ACHN (cell line): ENCODE measurements at places on chromosomes 7 and 10.

GRCh38 chr10:126042354-126042753 lies 146.0 kb downstream of the FANK1 start:
- DNase-seq, result no peak

DNA sequence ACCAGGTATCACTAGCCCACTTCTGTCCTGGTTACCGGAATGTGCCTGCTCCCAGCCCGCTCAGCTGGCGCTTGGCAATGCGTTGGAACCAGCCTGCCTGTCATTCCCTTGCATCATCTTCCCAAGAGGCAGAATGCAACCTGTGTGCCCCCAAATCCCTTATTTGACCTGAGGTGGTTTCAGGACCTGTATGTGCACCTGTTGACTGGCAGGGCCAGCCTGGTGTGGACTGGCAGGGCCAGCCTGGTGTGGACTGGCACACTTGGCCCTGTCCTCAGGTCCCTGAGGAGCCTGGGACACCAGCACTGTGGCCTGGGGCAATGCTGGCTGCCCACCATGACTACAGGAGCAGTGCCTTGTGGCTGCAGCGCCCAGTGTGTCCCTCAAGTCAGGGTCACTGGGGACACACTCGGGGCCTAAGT lies 38.2 kb downstream of the ZNF467 start:
- no peak for DNase-seq

DNA sequence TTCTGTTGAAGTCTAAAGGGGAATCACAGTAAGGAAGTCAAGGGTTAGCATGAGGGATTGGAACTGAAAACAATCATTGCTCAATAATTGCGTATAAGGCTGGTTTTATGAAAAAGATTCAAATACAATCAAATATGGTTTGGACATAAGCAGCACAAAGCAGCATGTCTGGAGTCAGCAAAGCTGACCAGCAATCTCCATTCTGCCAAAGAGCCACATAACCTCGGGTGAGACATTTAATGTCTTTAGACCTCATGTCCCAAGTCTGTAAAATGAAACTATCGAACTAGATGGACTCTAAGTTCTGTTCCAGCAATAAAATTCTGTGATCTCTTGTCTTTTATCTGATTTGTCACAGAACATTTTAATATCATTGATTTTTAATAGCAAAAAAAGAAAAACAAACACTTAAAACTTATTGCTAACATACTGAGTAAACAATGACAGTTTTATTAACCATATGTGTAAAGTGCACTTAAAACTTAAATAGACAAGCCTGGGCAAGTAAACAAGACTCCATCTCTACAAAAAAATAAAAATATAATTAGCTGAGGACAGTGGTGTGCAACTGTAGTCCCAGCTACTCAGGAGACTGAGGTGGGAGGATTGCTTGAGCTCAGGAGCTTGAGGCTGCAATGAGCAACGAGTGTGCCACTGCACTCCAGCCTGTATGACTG lies 217.0 kb downstream of the MAGI2 start:
- DNase-seq, result no peak

GRCh38 chr10:112631501-112632400 lies 184.7 kb downstream of the VTI1A start:
- no peak for DNase-seq

GRCh38 chr10:125037145-125037877 lies 95.4 kb downstream of the ZRANB1 start:
- DNase-seq, result peak; percentile 88

- DNase-seq, result no peak
Measured at GRCh38 chr10:11197266-11197712, 179.6 kb downstream of the CELF2 start.

DNA sequence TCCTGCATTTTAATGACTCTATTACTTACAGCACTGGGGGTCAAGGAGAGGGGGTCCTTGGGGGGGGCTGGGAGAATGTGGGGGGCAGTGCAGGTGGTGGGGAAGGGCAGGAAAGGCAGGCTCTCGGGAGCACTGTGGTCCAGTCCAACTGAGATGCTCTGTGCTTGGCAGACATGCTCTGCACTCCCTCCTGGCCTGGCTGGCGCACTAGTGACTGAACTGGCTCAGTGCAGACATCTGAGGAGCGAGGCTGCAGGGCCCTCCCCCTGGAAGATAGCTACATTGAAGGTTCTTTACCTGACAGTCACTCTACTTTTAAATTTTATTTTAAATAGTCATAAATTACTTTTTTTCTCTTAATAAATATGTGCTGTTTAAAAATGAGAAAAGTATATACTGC lies 105.7 kb downstream of the NEURL1 start:
- DNase-seq, result no peak

GRCh38 chr7:43925984-43926797 lies at the start of gene UBE2D4:
Gene UBE2D4 (plus strand): TSS chr7:43926436. CDS start chr7:43926533, 97 bp downstream.
- peak; percentile 92 for DNase-seq

GRCh38 chr7:139023076-139023475 lies 12.8 kb downstream of the ZC3HAV1L start:
- peak; percentile 39 for DNase-seq

DNA sequence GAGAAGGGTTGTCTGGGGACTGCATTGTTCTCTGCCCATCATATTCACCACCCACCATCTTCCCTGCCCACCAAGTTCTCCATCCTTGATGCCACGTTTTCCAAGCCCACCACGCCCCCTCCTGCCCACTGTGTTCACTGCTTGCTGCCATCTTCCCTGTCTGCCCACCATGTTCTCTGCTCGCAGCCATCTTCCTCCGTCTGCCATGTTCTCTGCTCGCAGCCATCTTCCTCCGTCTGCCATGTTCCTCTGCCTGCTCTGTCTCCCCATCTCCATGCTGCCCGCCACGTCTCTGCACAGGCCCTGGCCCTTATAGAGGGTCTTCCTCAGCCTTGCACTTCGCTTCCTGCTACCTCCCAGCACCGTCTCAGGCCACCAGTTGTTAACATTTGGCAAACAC lies 30.0 kb upstream of the ZNF32 start:
- DNase-seq, result no peak

GRCh38 chr10:102492983-102493382 lies 9.5 kb downstream of the ACTR1A start:
- DNase-seq, result no peak

GRCh38 chr7:117041007-117041406 lies 87.7 kb downstream of the ST7 start:
- no peak for DNase-seq

DNA sequence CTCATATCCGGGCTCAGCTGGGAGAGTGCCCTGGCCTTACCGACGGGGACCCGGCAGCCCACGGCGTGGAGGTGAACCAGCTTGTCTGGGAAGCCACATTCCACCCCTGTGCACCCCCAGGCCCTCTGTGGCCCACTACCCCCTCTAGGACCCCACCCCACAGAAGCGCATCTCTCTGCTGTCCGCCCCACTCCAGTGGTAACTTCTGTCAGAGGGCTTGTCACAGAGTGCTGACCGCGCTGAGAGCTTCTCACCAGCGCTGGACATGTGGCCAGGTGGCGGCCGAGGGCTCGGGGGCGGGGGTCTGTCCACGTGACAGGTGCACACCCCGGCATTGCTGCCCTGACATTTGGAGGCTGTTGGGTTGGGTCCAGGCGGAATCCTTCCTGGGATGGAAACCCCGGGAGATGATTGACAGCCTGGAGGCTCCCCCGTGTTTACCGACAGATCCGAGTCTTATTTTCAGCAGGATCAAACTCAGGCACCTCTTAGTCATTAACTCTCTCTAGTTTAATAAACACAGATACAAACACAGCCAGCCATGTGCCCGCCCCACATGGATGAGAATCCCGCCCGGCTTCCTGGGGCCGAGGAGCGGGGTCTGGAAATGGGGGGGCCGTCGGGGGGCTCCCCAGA lies 5.1 kb downstream of the ELFN1 start:
- no peak for DNase-seq

DNA sequence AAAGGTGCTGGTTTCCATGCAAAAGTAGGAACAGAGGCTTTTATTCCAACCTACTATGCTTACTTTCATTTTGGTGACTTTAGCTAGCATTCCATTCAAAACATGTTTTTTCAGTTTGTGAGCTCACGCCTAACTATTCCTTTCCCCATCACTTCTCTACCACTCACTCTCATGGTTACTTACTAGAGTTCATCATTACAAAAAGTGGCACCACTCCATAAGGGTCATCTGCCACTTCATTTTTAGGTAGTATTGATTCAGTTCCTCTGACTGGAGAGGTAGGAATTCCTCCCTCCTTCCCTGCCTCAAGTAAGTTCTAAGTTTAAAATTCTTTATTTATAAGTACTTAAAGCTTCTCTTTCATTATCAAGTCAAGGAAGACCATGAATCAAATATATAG lies 543.1 kb downstream of the HTR7 start:
- DNase-seq, result no peak

DNA sequence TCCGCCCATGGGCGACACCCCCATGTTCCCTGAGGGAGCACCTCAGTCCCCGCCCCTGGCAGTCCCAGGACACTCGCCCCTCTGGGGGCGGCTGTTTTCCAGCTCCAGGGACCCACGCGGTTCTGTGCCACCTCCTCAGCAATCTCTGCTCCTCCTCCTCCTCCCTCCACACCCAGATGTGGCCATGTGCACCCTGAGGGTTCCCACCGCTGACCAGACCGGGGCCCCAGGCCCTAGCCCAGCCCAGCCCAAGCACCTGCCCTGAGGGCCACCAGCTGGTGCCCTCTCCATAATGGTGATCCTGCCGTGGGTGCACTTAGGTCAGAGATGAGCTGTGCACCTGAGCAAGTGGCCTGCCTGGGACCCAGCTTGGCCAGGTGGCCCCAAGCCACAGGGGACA lies 25.1 kb downstream of the AP5Z1 start:
- no peak for DNase-seq

DNA sequence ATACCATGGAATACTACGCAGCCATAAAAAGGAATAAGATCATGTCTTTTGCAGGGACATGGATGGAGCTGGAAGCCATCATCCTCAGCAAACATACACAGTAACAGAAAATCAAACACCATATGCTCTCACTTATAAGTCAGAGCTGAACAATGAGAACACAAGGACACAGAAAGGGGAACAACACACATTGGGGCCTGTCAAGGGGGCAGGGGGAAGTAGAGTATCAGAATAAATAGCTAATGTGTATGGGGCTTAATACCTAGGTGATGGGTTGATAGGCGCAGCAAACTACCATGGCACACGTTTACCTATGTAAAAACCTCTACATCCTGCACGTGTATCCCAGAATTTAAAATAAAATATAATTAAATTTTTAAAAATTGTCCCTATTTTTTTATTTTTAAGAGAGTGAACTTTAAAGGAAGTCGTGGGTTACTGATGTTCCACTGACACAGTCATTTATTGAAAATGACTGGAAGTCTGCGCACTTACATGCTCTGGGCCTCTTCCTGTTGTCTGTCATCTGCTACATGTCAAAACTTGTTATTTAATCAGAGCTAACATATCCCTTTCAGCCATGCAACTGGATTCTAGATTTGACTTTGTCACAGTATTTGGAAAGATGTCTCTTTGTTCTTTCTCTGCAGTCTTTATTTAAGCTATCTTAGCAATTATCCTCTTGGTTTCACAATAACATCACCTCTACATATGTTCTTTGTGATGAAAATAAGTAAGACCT lies 73.7 kb upstream of the ABCB5 start:
- DNase-seq, result no peak

DNA sequence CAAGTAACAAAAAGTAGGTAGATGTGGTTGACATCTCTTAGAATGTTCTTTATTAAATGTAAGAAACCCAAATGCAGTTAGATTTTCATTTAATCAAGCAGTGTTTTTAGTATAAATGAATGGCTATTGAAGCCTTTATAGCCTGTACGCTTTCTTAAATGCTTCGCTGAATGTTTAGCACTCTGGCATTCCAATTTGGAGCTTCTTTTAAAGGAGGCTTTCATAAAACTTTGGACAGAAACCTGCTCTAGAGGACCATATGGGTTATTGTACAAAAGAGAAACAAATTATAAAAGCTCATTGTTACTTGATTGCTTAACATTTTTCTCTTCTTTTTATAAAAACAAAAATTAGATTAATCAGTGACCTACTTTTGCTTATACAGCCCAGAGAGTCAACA lies 59.5 kb downstream of the KCND2 start:
- DNase-seq, result no peak

DNA sequence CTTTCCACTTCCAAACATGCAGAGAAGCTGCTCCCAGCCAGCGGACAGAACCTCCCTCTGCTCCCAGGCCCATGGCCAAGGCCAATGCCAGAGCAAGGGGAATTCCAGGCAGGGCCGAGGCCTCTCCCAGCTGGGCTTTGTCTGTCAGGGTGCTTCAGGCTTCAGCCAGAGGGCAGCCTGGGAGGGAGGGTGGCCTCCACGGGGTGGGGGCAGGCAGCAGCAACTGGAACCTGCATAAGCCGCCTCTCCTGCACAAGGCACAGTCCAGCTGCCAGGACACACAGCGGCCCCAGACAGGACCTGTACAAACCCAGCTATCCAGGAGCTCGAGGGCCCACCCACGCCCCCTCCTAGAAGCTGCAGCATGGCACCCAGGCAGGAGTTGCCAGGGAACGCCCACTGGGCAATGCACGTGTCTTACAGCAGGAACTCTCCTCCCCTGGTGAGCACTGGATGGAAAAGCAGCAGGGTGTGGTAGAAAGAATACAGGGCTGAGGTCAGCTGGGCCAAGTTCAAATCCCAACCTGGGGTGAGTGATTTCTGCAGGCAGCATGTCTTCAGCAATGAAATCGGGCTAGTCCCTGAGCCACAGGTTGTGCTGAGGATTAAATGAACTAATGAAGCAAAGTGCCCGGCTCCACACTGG lies 7.6 kb downstream of the FAM53B start:
- DNase-seq, result peak; percentile 75

- no peak for DNase-seq
Measured at GRCh38 chr7:100452513-100452912, 11.5 kb downstream of the SPACDR start.

GRCh38 chr10:3469639-3470020 lies 297.0 kb upstream of the PITRM1 start:
- DNase-seq, result no peak
